T-helper 2 cell treated with Interferon-gamma antibody and Interleukin-4, amounts not matched to agents 5 μg/mL and 100 μg/mL, for 36 hours (primary cell): ENCODE measurements at places on chromosomes 1 and 21.

DNA sequence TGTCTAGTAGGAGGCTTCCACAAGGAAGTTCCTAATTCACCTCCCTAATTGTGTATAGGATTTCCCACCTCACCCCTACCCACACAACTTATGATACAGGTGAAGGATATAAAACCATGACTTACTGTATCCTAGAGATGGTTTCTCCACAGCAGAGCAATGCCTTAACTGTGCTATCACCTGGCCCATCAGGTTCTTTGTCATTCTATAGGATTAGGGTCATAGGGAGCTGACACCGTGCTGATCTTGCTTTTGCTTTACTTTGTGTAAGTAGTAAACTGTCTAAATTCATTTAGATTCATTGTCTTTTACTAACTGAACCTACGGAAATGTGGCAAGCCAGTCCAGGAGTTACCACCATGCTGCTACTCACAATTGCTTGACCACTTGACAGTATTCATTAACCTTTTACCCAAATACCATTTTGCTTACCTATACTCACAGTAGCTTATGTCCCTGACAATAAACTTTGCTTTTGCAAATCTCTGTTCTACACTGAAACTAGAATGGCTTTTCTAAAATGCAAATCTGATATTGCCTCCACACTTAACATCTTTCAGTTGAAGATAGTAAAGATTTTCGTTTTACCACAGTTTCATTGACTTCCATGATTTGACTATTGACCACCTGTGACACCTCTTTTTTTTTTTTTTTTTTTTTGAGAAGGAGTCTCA, 147.6 kb downstream of the IFI44 start:
- H3K4me1 ChIP-seq, result no peaks in the 10 kb centered on the region
- H3K27me3 ChIP-seq, result no peaks in the 10 kb centered on the region
- H3K27ac ChIP-seq, result no peak overlapping the region
- no peak overlapping the region for H3K4me3 ChIP-seq
- H3K36me3 ChIP-seq, result no peaks in the 10 kb centered on the region
- DNase-seq, result no peak

DNA sequence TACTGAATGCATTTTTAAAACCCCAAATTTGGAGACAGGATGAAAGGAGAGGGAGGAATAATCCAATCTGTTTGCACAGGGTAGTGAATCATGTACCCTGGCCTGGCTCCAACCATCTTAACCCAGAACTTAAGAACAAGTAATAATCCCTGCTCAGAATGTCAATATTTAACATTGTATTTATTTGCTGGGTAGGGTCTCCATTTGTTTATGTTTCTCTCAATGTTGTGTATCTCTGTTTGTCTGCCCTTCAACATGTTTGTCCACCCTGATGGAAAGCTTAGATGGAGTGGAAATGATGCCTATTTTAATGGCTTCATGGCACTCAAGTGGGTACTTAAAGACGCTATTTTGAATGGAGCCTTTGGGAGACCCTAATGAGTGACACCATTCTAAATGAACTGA, 54.4 kb upstream of the CDC42BPA start:
- no peak for DNase-seq
- no peaks in the 10 kb centered on the region for H3K36me3 ChIP-seq

DNA sequence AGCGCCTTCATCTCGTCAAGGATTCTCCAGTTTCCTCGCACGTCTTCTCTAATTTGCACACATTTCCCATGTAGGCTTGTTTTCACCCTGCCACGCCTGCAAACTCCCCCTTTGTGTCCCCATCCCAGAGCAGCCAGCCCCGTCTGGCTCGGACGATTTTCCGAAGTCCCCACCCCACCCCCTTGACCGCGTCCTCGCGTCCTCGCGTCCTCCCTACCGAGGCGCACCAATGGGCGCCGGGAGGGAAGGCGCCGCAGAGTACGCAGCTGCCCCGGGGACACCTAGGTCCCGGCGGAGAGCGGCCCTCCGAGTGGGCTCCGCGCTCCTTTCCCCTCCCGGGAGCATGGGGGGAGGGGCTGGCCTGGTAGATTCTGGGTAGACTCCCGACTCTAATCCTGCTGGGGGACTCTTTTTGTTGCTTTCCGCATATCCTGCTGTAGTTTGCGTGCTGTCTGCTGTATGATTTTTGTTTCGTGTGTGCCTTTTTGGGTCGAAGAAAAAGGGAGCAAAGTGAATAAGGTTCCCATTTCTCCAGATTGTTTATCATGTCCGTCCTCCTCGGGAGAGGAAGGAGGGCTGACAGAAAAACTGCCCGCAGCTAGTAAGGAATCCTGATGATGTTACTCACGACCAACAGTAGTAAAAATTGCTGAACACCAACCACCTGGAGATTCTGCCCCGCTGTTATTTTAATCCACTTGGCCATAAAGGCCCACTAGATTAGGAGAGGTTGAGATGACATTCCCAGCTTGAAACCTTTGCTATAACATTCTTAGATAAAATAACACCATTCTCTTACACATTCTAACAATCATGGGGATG, 1.5 kb downstream of the CACHD1 start:
- peak overlapping the region; percentile 83 for H3K4me3 ChIP-seq
- peaks cover 57% of the 10 kb centered on the region for H3K27me3 ChIP-seq
- no peaks in the 10 kb centered on the region for H3K36me3 ChIP-seq
- H3K27ac ChIP-seq, result no peak overlapping the region
- peaks cover 8% of the 10 kb centered on the region for H3K4me1 ChIP-seq

DNA sequence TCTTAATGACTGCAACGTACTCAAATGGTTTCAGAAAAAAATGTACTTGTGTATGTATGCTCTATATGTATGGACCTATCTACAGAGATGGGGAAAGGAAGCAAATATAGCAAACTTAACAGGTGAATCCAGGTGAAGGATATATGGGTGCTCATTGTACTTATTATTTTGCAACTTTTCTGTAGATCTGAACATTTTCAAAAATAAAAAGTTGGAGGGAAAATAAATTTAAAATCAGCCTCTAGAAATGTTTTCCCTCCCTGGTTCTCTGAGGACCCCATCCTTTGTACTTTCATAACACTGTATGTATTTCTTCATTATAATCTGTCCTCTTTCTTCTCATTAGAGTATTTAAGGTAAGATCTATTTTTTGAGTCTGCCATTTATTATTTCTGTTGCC, 17.9 kb downstream of the FMO5 start:
- H3K27ac ChIP-seq, result no peak overlapping the region
- no peak for DNase-seq
- no peaks in the 10 kb centered on the region for H3K36me3 ChIP-seq
- no peaks in the 10 kb centered on the region for H3K4me1 ChIP-seq
- H3K4me3 ChIP-seq, result no peak overlapping the region
- H3K27me3 ChIP-seq, result peaks cover 3% of the 10 kb centered on the region

- no peaks in the 10 kb centered on the region for H3K27me3 ChIP-seq
- H3K36me3 ChIP-seq, result no peaks in the 10 kb centered on the region
- no peak overlapping the region for H3K4me3 ChIP-seq
- no peak for DNase-seq
Observed at GRCh38 chr1:2906085-2906484, 104.6 kb upstream of the TTC34 start.

DNA sequence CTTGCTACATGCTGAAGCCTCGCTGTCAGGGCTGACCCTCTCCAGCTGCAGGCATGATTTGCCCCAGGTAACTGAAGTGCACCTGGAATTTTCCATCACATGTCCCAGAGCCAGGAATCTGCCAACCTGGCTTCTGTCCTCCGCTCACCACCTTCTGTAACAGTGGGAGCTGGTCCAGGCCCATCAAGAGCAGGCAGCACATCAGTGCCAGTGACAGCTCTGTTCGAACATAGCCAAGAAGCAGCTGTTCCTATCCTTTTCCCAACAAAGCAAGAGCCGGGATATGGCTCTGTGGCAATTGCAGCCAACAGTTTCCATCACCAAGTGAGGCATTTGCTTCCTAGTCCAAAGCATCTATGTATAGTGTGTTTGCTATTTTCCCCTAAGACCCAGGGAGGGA, 42.2 kb upstream of the KANK4 start:
- H3K27me3 ChIP-seq, result no peaks in the 10 kb centered on the region
- peaks cover 2% of the 10 kb centered on the region for H3K4me1 ChIP-seq
- no peak for DNase-seq
- no peak overlapping the region for H3K27ac ChIP-seq

- DNase-seq, result no peak
- no peaks in the 10 kb centered on the region for H3K36me3 ChIP-seq
- H3K4me1 ChIP-seq, result peaks cover 3% of the 10 kb centered on the region
- H3K27me3 ChIP-seq, result no peaks in the 10 kb centered on the region
- H3K4me3 ChIP-seq, result no peak overlapping the region
- no peak overlapping the region for H3K27ac ChIP-seq
Observed at GRCh38 chr1:65955071-65955470, 162.4 kb downstream of the PDE4B start.

DNA sequence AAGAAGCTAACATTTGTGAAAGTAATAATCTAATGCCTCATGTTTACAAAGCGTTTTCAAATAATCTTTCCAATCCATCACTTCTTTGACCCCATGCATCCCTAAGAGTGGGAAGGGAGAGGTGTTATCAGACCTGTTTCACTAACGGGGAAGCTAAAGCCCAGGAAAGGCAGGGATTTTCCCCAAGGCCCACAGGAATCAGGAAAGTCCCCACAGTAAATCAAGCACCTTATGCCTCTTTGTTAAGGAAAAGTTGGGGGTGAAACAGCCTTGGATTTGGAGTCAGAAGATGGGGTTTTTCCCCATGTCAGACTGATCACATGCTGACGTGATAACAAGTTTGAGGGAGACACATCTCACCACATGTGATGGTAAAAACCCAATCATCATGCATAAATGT, 20.0 kb upstream of the ANGPTL7 start:
- no peak overlapping the region for H3K27ac ChIP-seq
- no peak for DNase-seq
- peaks cover 18% of the 10 kb centered on the region for H3K36me3 ChIP-seq
- H3K4me3 ChIP-seq, result no peak overlapping the region
- no peaks in the 10 kb centered on the region for H3K4me1 ChIP-seq

DNA sequence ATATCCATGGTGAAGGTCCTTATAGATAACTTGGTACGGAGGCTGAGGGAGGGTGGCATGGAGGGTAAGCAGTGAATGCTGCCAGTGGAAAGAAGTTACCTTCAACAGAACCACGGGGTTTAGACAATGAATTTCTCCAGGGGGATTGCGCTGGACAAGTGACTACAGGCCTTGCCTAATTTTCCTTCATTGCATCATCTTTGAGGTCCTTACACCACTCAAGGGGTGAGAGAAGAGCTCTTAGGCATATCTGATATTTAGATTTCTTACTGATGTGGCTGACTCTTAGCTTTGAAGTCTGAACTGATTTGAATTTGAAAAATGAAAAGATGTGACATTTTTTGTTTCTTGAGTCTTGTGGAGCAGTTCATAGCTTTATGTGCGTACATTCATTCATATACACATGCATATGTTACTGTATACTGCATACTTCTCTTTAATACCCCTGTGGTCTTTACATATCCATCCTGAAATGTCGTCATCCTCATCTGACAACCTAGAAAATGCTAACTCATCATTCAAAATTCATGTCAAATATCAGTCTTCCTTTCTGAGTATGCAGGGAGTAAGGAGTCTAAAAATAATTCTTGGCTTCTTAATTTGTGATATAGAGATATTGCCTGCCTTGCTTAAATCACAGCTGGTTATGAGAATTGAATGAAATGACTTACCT, 63.6 kb downstream of the DNM3 start:
- H3K27ac ChIP-seq, result no peak overlapping the region
- H3K4me1 ChIP-seq, result peaks cover 10% of the 10 kb centered on the region
- no peaks in the 10 kb centered on the region for H3K27me3 ChIP-seq
